ENCODE measurements at places on chromosomes 1 and 21.

- DNase-seq = no peak
Measured at GRCh38 chr1:36906555-36906954, 127.8 kb downstream of the GRIK3 start.

GRCh38 chr1:160454371-160455152 lies 54.2 kb downstream of the VANGL2 start:
- DNase-seq = no peak

DNA sequence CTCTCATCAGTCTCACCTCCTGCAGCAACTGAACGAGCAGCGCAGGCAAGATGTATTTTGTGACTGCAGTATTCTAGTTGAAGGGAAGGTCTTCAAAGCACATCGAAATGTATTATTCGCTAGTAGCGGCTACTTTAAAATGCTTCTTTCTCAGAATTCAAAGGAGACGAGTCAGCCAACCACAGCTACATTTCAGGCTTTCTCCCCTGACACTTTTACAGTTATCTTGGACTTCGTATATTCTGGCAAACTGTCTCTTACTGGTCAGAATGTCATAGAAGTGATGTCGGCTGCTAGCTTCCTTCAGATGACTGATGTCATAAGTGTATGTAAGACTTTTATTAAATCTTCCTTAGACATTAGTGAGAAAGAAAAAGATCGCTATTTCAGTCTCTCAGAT lies 53.7 kb downstream of the ZBTB8A start:
- DNase-seq = no peak

GRCh38 chr1:228989176-228989575 lies 253.9 kb downstream of the RHOU start:
- no peak for DNase-seq

DNA sequence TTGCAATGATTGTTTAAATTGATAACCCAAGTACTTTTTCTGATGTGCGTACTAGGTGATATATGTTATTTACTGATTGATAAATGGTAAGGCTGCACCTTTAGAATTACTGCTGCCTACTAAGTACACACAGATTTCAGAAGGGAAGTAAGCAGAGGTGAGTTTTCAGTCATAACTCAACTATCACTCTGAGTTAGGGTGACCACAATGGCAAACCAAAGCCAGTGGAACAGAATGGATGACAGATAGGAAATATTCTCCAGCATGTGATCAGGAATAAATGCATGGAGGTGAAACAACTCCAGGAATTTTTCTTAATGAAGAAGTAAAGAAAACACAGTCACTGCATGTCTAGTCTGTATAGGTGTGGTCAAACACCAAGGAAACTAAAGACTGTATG lies 7.5 kb upstream of the KCNJ15 start:
- no peak for DNase-seq

DNA sequence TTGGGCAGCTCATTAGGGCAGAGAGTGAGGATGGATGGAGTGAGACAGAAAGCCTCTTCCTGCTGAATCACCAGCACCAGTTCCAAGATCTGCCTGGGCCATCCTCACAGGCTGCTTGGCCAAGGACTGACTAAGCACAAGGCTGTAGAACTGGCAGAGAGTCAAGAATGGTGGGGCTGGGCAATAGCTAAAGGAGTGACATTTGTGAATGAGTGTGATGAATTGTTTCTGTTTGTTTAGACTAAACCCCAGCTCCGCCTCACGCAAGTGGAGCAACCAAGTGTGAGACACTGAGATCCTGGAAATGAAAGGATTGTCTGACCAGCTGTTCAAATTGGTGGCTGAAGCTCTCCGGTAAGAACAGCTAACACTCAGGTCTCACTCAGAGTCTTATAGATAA lies 38.6 kb downstream of the BRINP2 start:
- DNase-seq = no peak

DNA sequence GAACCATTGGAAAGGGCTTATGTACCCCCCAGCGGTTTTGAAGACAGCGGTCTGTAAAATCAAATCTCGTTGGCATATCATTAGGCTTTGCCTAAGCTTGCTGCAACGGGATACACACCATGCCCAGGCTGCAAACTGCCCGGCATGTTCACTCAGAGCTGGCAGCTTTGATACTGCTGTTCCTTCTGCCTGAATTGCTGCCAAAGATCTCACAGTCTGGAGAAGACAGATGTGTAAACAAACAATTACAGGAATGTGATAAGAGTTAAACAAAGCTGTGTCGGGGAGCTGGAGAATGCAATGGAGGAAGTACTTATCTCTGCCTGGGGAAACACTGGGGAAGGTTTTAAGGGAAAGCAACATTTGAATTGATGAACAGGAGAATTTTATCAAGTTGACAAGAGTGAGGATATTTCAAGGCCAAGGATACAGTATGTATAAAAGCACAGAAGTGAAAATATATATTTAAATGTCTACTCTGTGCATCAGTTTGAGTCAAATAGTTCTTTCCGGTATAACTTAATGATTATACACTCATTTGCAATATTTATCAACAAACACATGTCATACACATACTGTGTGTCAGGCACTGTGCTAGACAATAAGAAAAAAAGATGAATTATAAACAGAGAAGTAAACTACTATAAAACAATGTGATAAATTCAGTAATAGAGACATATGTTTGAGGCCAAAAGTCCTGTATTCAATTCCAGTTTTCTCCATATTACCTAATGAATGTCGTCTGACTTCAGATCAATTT lies 29.9 kb downstream of the CHML start:
- DNase-seq = no peak

DNA sequence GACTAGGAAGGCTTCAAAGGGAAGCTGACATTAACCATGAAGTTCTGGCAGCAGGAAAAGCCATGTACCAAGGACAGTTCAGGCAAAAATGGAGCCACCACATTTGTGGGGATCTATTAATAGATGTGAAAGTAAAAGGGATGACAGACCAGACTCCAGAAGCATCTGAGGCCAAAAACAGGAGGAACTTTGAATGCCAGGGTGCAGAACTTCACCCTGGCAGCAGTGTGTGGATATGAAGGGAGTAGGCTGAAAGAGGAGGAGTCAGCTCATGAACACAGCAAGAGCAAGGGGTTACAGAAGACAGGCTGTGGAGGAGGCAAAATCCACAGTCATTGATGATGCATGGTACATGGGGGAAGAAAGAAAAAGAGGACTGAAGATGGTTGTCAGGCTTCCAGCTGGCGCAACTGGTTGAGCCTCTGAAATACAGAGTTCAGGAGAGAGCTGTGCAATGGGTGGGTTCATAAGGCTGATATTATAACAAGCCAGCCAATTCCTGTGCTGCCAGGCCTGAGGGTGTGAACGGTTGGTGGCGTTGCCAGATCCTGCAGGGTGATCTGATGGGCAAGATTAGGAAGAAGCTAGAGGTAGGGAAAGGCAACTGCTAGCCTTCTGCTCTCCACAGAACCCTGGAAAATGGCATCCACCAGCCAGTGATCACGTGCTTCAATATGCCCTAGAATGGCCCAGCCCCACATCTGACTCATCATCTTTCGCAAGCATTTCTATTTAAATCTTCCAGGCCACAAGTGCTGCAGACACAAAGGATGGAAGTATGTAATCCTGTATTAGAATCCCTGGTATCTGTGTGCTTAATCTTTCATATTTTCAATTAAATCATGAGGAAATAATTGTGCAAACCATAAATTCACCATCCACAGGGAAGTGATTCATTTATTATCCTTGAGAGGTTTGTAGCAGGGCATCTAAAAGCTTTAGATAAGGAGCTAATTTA lies 81.9 kb downstream of the SLC25A24 start:
- no peak for DNase-seq

DNA sequence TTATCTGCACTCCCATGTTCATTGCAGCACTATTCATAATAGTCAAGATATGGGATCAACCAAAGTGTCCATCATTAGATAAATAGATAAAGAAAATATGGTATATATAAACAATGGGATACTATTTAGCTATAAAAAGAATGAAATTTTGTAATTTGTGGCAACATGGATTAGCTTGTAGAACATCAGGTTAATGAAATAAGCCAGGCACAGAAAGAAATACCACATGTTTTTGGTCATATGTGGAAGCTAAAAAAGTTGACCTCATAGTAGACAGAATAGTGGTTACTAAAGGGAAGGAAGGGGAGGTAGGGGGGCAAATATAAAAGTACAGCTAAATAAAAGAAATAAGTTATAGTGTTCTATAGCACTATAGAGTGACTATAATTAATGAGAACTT lies 68.5 kb downstream of the SCMH1 start:
- no peak for DNase-seq

- DNase-seq = no peak
Measured at GRCh38 chr1:210360852-210361477, 32.3 kb downstream of the HHAT start.

DNA sequence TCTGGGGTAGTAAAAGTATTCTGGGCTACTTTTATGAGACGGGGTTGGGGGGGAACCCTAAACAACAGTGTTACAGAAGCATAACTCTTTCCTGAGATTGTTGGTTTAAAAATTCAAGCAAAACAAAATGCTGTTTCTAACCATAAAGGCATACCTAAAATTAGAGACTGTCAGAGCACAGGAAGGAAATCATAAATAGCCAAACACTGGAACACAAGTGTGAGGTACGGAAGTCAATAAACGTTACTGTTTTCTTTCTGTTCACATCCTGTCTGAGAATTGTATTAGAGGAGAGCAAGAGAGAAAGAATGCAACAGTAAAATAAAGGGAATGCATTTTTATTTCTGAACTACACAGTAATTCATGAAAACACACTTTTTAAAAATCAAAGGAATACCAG lies 42.8 kb upstream of the IL12RB2 start:
- DNase-seq = no peak

- DNase-seq = peak; percentile 55
Measured at GRCh38 chr1:206461602-206462455, 8.4 kb upstream of the IKBKE start.

DNA sequence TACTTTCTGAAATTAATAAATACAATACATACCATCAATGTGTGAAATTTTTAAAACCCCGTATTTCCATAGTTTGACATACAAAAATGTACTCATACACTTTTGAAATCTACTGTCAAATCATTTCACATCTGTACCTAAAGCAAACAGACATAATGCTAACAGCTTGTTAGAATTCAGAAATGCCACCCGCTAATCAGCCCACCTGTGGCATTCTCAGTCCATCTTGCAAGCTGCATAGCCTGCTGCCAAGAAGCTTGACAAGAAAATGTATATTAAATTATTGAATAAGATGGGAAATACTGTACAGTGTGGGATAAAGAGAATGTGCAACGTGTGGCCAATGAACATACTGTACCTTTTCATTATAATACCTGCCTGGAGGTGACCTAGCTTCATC lies 55.1 kb downstream of the ZBTB18 start:
- DNase-seq = no peak

DNA sequence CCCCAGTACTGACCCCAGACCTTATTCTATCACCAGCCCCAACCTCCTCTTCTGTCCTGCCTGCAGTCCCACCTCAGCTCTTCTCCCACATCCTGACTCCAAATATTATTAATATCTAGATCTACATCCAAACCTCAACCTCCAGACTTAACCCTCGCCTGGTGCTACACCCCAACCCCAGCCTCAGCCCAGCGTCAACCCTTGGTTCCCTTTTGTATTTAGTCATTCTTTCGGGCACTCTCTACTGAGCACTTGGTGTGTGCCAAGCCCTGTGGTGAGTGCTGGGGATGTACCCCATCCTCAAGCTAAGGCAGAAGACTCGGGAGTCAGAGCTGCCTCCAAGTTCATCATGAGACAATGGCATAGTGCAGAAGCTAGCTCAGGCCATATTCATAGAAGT lies 1.1 kb downstream of the SHISAL2A start:
- no peak for DNase-seq

- no peak for DNase-seq
Measured at GRCh38 chr21:38987633-38988508, 182.1 kb downstream of the ETS2 start.

DNA sequence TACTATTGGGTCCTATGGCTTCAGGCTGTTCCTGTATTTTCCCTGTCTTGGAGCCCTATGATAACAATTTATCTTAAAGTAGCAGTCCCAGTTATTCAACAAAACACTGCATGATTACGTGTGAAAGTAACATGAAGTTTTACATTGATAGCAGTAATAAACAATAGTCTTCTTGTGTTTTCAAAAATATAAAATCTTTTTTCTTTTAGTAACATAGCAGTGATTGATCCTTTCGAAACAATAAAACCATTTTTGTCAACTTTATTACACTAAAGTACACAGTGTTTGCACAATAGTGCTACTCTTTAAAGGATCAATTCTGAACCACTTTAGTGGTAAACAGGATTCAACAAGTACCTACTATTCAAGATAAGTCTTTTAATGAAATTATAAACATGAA lies 90.6 kb downstream of the GPATCH2 start:
- DNase-seq = no peak

- DNase-seq = no peak
Measured at GRCh38 chr1:230913496-230913895, 45.2 kb upstream of the C1orf198 start.

DNA sequence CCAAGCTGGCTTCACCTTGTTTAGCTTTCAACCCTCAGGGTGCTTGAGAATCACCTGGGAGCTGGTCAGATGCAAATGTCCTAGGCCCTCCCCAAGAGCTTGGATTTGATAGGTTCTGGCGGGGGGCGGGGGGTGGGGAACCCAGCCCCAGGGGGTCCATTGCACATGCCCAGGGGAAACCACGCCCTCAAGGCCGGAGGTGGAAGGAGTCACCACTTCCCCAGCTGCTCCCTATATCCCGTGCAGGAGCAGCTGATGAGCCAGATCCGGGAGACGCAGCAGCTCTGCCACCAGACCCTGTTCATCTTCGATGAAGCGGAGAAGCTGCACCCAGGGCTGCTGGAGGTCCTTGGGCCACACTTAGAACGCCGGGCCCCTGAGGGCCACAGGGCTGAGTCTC lies 5.8 kb downstream of the TOR3A start:
- DNase-seq = no peak

- no peak for DNase-seq
Measured at GRCh38 chr1:178098262-178098661, 4.4 kb downstream of the RASAL2 start.

GRCh38 chr1:226466296-226466695 lies 58.4 kb upstream of the PARP1 start:
- no peak for DNase-seq

GRCh38 chr1:241837901-241838300 lies 10.1 kb upstream of the EXO1 start:
- no peak for DNase-seq

DNA sequence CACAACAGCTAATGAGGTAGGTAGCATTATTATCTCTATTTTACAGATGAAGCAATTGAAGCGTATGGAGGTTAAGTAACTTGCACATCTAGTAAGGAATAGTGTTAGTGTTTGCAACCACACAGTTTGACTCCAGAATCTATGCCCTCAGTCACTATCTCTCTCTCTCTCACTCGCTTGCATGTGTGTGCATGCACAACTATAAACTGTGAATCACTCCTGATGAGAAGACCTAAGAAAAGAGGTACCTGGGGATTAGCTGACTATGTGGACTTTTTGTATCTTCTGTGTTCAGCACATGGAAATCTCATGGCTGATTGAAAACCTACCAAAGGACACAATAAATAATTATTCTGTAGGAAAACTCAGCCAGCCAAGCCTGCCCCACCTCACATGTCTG lies 295.5 kb downstream of the BRINP2 start:
- no peak for DNase-seq

All from CD8-positive, alpha-beta memory T cell (primary cell).